ENCODE measurements at places on chromosomes 4 and X.

DNA sequence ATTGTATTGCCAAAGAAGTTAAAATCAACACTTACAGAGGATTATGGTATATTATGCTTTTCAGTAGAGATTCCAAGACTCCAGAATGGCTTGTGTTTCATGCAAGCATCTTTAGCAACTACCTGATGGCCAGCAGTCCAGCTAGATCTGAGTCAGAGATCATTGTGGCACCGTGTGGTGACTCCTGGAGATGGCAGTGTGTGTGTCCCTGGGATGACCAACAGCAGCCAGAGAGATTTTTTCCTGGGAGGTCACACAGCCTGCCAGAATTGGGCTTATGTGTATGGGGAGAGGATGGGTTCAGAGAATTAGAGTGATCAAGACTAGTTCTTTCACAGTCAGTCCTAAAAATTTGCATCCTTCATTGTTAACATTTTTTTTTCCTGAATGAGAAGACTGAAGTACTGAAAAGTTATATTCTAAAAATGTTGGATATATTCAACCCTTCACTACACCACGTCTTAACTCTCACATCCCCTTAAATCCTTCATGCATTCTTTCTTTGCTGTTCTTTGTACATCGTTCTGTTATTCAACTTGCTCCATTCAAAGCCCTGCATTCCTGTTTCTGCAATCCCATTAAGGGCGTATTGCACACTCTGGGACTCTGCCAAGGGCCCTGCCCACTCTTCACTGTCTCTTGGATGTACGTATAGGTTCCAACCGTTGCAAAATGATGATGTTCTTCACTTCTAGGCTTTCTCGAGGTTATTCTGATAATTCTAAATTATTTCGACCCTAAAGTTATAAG, 12.4 kb downstream of the TENM3 start:
- no peak for DNase-seq

- no peak for DNase-seq
These were observed 25.6 kb upstream of the SORBS2 start for GRCh38 chr4:185837415-185838103.

- no peak for DNase-seq
These were observed 328.0 kb downstream of the PPP3CA start for GRCh38 chr4:101019313-101019712.

DNA sequence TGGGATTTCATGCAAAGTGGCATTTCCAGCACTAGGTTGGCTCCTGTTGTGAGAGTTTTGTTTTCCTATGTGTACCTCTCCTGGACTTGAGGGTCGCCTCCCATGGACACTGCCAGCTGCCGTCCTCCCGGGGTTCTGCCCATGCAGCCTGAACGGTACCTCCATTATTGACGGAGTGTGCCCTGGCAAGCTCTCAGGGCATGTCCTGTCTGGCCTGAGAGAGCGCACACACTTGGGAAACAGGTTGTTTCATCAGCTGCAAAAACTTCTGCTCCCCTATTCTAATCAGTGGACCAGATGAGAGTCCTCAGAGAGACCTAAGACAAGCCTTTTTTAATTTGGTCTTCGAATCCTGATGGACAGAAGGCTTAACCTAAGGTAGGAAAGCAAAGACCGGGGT, 56.6 kb upstream of the HOPX start:
- DNase-seq = no peak

DNA sequence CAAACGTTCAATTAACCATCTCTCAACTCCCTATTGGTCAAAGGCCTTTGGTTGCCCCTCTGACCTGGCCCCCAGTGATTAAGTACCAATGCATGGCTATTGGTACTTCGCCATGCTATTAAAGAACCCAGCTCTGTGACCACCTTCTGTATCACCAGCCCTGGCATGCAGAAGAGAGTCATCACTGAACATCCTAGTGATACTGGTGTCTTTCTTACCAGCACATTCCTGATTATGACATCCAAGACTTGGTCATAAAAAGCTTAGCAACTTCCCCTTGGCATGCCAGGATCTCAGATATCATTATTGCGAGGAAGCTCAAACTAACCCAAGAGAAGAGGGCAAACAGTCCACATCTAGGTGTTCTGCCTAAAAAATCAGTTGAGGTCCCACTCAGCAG, 122.3 kb upstream of the OTUD4 start:
- DNase-seq = no peak

DNA sequence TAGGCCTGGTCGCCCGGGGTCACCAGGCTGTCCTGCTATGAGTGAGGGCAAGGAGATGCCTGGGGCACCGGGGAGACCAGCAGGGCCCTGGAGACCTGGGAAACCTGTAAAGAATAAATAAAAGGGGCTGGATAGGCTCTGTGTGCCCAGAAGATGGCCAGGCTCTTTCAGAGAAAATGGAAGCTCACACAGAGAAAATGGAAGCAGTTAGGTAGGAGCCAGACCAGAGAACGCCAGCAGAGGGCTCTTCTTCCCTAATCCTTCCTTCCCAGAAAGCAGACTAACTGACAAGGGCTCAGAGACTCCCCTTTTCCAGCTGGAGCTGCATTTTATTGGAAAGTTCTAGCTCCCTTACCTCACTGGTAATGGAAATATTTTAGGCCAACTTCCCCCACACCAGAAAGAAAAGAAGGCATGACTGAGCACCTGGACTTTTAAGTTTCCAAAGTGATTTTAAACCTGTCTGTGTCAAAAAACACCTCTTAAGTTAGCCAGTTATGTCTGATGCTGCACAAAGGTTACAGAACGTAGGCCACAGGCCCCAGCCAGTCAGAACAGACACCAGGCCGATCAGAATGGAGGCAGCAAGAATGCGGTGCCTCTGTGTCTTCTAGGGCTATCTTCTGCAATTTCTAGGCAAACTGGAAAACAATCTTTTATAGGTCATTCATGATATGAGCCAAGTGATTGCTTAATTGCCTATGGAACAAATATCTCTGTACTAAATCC, 74.0 kb downstream of the ATG4A start:
- DNase-seq = no peak

GRCh38 chr4:165378745-165379677, at the start of gene CPE:
Gene CPE (plus strand): TSS chr4:165379008. CDS start chr4:165379222, 214 bp downstream.
- peak; percentile 85 for DNase-seq

DNA sequence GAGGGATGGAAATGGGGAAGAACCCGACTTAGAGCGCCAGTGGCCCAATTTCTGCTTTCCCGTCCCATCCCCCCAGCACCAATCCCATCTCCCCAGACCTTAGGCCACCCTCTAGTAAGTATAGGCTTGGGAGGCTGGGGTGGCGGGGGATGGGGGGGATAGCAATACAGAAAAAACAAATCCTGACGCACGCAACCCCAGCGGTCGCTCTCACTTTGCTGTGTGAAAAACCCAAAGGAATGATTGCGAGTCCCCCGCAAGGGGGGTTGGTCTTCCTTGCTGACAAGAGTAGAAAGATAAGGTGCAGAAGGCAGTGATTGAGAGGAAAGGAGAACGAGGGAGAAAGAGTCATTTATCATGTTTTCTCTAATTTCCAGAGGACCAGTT, 863 bp downstream of the CPE start:
- DNase-seq = peak; percentile 40

DNA sequence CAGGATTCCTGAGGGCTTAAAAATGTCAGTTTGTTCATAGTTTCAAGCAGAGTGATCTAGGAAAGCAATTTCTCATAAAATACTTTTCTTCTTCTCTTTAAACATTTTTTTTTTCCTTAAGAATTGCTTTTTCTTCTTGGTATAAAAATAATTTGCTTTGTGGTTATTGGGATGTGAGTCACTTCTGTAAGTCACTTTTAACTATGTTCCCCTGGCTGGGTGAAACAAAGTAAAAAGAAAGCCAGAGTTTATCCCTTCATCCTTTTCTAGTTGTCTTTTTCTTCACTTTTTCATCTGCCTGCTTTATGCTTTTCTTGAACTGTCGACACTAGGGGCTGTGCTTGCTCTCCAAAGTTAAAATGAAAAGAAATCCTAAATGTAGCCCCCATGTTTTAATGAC, 33.5 kb downstream of the ARSJ start:
- DNase-seq = no peak

- DNase-seq = no peak
These were observed 20.2 kb downstream of the CETN2 start for GRCh38 chrX:152810403-152810802.

DNA sequence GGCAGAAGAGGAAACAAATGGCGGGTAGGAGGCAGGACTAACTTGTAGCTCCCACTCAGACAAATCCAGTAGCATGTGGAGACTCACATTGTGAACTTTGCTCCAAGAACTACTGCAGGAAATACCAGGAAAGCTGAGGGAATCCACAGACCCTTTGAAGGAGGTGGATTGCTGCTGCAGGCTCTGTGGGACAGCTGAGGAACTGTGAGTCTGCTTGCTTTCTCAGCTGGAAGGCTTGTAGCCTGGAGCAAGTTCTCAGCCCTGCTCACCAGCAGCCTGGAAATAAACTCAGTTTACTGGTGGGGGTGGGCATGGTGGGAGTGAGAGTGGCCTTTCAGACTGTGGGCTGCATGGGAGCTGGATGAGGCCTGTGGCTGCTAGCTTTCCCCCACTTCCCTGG, 16.0 kb downstream of the RTL3 start:
- no peak for DNase-seq

DNA sequence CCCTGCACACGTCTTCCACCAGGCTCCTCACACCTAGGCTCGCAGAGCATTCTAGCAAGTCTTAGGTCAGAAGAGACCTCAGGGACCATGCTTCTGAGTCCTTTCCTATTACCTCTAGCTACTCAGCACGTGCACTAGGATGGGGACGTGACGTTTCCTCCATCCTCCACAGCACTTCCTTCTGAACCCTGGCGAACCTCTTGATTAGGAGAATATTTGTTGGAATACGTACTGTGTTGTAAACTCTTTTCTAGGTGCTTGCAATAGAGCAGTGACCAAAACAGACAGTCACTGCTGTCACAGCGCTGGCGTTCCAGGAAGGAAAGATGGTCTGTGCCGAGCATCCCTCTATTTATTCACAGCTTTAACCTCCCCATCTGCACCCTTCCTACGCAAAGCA, 12.9 kb upstream of the TENM3 start:
- no peak for DNase-seq

- peak; percentile 43 for DNase-seq
These were observed 138.1 kb downstream of the MID1 start for GRCh38 chrX:10482261-10482660.

- no peak for DNase-seq
These were observed 5.7 kb downstream of the GPC3 start for GRCh38 chrX:133979641-133980230.

- DNase-seq = no peak
These were observed 143.0 kb upstream of the GYPA start for GRCh38 chr4:144283526-144283925.

GRCh38 chr4:106854569-106855351, 181.4 kb downstream of the DKK2 start:
- no peak for DNase-seq

DNA sequence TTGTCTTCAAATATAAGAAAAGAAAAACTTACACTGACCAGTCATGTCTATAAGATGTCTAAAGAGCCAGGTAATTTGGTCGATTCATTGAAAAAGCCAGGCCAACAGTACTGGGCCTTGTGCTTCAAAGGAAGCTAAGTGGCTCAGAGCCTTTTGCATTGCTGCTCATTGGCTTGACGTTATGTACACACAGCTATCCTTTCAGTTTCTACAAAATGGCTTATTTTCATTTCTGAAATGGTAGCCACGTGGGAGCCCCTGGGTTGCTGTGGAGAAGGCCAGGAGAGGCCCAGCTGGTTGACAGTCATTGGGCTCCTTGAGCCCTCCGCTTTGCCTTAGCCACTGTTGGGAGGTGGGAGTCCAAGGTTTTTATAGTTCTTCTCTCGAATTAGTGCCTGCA, 199.1 kb upstream of the CXorf66 start:
- DNase-seq = no peak

- no peak for DNase-seq
These were observed 23.0 kb downstream of the GABRA3 start for GRCh38 chrX:152428120-152428519.

- DNase-seq = no peak
These were observed 286.3 kb downstream of the ANKRD50 start for GRCh38 chr4:124426279-124426678.

DNA sequence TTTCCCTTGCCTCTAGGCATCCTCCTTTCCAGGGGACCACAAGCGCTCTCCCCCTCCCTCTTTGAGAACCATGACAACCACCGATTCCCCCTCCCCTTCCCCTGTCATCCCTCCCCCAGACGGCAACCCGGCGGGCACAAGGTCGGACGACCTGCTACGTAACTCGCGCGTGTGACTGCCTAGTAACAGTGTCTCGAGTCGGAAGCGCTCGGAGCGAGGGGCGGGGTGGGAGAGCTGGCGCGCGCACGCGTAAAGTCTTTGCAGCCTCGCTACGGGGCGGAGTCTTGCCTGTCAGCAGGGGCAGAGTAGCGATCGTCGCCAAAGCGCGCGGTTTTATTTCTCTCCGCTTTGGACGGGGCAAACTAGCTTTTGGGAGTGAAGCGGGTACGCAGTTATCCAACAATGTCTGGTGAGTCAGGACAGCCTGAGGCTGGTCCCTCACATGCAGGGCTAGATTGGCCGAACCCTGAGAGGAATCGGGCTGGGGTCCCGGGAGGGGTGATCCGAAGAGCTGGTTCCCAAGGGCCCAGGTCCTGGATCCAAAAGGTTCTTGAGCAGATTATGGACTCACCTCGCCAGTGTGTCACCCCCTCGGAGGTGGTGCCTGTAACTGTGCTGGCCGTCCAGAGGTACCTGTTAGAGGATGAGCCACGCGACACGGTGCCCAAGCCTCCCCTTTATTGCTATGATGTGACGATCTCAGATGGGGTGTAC, at the start of gene RADX:
TSS of gene RADX (plus strand) at position 300 of the 714 bp plus-strand sequence. CDS start at position 403, 103 bp downstream.
- DNase-seq = peak; percentile 85

- DNase-seq = no peak
These were observed 153.5 kb downstream of the MGST2 start for GRCh38 chr4:139819082-139819481.

GRCh38 chr4:166049036-166049435, 176.0 kb downstream of the TLL1 start:
- DNase-seq = no peak

- DNase-seq = no peak
These were observed 401.0 kb downstream of the TMA16 start for GRCh38 chr4:163895378-163896005.
